ENCODE measurements at places on chromosomes 2 and 18.

DNA sequence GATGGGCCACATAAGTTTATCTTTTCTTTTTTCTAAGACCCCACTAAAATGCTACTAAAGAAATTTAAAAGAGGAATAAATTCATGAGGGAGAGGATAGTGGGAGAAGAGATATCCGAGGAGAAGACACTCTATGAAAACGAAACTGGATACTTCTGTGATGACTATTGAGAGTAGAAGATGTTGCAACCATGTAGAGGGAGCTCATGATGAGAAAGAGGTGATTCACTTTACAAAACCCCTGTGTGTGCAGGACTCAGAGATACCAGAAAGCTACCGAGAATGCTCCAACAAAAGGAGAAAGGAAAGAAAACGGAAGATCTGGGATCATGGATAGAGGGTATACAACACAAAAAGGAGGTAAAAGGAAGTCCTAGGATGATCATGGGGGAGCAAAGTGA, 34.9 kb downstream of the SLC38A11 start:
- DNase-seq = peak; percentile 89

DNA sequence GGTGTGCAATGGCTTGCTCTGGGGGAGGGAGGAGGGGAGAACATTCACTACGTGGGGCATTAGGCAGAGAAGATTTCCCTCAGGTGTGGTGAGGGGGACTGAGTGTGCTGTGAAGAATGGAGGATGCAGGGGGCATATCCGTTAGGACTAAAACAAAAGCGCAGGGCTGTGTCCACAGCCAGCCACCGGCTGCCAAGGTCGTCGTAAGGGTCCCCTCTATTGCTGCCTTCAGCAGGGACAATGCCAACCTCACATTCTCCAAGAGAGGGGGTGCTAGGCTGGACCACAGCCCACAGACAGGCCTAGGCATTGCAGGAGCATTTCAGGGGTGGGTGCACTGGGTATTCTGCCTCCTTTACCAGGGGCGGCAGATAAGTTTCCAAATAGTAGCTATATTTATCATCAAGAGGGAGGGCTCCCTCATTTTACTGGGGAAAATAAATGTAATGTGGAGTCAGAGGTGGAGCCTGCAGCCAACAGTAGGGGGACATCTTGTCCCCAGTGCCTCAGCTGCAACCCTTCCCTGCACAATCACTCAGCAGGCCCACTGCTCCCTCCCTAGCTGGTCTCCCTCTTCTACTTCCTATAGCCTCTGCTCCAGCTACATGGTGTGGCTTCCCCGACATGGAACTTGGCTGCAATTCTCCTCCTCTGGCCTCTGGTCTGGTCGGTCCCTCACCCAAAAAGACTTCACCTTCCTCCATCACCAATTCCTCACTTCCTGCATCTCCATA, 74.9 kb upstream of the OTOF start:
- no peak for DNase-seq

DNA sequence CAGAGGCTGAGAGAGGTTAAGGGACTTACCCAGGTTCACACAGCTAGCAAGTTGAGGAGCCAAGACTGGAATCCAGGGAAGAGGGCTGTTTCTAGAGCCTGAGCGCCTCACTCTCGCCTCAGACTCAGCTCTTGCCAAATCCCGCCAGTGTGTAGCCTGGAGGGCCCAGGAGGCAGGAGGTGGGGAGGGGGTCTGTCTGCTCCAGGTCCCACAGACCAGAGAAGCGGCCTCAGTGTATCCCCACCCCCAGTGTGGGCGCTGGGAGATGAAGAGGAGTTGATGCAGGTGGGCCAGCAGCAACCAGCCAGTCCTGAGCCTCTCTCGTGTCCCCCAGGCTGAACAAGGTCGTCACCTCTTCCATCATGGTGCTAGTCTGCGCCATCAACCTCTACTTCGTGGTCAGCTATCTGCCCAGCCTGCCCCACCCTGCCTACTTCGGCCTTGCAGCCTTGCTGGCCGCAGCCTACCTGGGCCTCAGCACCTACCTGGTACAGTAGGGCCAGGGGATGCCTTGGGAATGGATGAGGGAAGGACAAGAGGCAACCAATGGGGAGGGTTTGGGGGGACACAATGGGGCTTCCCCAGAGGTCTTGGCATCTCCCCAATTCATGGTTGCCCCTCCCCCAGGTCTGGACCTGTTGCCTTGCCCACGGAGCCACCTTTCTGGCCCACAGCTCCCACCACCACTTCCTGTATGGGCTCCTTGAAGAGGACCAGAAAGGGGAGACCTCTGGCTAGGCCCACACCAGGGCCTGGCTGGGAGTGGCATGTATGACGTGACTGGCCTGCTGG, 5.2 kb upstream of the CTDSP1 start:
- no peak for DNase-seq

GRCh38 chr2:140355511-140356090, 1575.4 kb upstream of the NXPH2 start:
- no peak for DNase-seq

- DNase-seq = no peak
Observed at GRCh38 chr2:147351784-147352183, 493.0 kb upstream of the ACVR2A start.

GRCh38 chr2:46967990-46968647, 52.5 kb upstream of the MCFD2 start:
- peak; percentile 96 for DNase-seq
